ENCODE measurements at places on chromosomes 2 and 18.

GRCh38 chr18:9058406-9058805 is 44.1 kb upstream of the NDUFV2 start:
- DNase-seq = no peak

GRCh38 chr2:60867848-60868247 is 13.5 kb upstream of the REL start:
- no peak for DNase-seq

DNA sequence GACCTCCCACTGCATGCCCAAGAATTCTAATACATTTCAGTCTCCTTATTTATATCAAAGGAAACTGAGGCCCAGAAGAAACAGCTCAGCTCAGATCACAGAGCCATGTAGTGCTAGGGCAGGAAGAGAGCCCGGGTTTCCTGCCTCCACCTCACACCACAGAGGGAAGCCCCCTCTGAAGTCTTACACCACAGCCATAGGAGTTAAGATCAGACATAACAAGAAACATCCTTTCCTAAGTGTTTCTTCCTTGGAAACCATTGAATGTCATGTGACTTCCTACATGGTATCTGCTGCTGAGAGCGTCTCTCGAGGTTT is 102.1 kb downstream of the MTCL1 start:
- DNase-seq = no peak

DNA sequence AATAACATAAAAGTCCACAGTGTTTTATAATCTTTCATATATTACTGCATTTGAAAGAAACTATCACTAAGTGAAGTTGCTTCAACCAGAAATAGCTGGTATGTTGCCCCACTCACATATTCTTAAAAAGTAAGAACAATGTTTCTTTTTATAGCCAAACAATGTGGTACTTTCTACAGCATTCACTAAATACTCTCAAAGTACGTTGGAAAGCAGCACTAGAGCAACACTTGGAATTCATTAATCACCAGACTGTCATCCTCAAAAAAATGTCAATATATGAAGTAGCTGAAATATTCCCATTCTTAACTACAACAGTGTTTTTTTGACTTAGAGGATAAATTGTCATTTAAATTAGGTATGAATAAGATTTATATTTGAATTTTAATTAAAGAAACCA is 32.8 kb downstream of the COBLL1 start:
- DNase-seq = no peak

GRCh38 chr2:79649531-79649930 is 136.7 kb downstream of the CTNNA2 start:
- DNase-seq = no peak
